ENCODE measurements at places on chromosomes 13 and 19.

DNA sequence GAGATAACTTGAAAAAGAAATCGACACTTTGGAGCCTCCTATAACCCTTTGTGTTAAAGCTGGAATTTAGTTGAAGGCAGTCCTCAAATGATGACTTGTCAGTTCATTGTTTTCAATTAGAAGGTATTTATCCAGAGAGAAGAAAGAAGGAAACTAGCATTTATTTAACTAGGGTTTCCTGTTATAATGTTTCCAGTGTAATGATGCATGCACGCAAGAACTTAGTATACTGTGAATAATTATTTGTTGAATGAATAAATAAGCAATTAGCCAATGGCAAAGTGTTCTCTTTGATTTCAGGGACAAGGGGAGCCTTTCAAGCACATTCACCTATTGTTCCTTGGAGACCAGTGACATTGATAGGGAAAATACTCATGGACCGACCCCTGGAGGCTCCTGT is 307.4 kb downstream of the KLF5 start:
- no peak for DNase-seq

- no peak for DNase-seq
These were observed 11.1 kb downstream of the DAZAP1 start for GRCh38 chr19:1418496-1418775.

DNA sequence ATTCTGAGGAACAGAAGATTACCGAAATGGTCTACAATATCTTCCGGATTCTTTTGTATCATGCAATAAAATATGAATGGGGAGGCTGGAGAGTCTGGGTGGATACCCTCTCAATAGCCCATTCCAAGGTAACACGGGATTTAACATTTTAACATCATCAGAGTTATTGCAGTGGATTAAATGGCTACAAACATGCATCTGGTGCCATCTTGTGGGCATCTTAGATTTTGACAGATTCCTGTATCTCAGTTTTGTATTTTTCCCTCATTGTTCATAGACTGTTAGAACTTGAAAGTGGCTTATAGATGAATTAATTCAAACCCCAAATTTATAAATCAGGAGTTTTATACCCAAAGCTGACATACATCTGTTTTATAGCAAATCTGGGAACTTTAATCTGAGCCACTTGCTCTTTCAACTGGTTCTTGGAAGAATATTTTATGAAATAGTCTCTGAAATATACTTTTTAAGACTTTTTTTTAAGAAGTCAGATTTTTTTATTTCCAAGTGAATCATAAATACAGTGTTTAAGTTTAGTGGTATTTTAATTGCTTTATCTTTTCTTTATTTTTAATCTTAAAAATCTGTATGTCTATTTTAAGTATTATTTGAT is 215.2 kb downstream of the NBEA start:
- peak; percentile 15 for DNase-seq

GRCh38 chr19:5958074-5958850 is 19.7 kb downstream of the RANBP3 start:
- DNase-seq: no peak

GRCh38 chr13:24747248-24748060 is 16.5 kb upstream of the RNF17 start:
- DNase-seq: no peak

DNA sequence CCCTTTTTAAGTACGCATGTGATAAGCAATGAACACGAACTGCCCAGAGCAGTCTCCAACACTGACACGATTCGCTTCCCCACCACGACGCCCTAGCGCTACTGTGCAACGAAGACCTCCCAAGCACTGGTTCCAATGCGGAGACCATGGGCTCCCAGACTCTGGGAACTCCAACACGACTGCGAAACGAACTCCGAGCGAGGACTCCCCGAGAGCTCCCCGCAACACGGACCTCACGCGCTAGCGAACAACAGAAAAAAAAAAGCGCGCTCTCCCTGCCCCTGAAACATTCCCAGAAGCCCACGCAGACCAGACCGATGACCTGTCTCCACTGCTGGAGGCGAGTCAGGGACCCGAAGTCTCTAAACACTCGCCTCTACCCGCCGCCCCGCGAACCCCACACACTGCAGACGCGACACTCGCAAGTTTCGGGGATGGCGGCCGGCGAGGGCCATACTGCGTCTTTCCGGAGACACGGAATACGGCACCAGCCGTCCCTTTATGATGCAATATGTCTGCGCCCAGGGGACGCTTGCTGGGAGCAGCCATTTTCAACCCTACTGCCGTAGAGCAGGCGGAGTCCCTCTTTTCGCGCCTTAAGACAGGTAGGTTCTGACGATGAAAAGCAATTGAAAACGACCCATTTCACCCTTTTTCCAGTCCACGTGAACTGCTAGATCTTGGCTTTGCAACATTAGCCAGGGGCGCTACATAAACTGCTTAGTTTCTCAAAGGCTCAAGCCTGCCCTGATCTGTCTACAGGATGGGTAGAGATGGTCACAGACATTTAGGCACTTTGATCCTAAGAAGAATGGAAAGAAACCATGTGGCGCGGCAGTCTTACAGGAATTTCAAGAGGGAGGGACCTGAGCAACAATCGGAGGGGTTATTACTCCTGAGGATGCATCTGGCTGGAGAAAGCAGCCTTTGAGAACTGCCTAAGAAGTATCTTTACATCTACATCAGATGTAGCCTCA is at the start of gene ZNF577:
Gene ZNF577 (minus strand): TSS at position 430 of the 977 bp plus-strand sequence. CDS start 7,569 bp downstream, outside the sequence.
- DNase-seq: no peak

DNA sequence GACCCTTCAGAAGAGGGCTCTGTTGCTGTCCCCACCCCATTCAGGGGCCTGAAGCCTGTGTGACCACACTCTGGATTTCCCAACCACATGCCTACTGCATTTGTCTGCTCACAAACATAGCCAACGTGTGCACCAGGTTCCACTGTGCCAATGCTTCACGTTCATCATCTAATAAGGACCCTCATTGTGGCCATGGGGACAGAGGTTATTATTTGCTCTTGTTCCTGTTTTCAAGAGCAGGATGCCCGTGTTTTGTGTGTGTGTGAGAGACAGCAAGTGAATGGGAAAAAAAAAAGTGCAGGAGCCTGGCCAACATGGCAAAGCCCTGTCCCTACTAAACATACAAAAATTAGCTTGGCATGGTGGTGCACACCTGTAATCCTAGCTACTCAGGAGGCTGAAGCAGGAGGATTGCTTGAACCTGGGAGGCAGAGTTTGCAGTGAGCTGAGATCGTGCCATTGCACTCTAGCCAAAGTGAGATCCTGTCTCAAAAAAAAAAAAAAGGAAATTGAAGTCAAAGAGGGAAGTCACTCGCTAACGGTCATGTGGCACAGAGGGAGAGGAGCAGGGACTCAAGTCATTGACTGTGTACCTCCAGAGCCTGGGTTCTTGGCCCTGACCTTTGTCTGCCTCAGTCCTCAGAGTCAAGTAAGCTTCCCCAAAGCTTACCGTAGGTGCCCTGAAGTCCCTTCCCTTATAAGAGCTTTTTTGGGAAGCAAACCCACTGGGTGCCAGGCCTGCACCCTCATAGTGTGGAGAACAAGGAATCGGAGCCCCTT is 6.9 kb downstream of the B3GNT8 start:
- no peak for DNase-seq

- no peak for DNase-seq
These were observed 22.1 kb upstream of the WDFY2 start for GRCh38 chr13:51562011-51562671.

GRCh38 chr13:50106559-50106958 is 91.3 kb downstream of the KCNRG start:
- no peak for DNase-seq

- DNase-seq: no peak
These were observed 28.9 kb upstream of the TPP2 start for GRCh38 chr13:102567857-102568256.

- DNase-seq: no peak
These were observed at the start of gene ZNF534 for GRCh38 chr19:52428937-52429336. TSS of gene ZNF534 (plus strand) at chr19:52429148. CDS start at chr19:52431475, 2,327 bp downstream.

GRCh38 chr13:39612023-39612637 is 9.1 kb upstream of the LHFPL6 start:
- DNase-seq: peak; percentile 37

DNA sequence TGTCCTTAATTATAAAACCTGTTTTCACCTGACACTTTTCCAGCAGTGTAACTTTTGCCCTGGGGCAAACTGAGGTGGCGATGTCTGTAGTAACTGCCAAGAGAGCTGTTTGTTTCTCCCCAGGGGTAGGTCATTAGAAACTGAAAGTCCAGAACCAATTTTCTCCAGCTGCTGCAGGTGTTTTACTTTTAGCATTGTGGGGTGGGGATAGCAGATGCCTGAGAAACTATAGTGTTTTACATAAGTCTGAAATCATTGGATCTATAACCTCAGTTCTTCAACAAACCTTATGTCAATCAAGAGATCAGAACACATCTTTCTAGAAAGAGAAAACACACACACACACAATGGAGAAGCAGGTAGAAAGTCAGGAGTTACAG is 92.7 kb downstream of the LHFPL6 start:
- peak; percentile 51 for DNase-seq
